ENCODE measurements at places on chromosomes 13 and 19.

- H3K4me1 ChIP-seq, result no peaks in the 10 kb centered on the region
- DNase-seq, result no peak
- H3K27ac ChIP-seq, result no peak overlapping the region
- H3K36me3 ChIP-seq, result no peaks in the 10 kb centered on the region
Measured at GRCh38 chr13:31053091-31053490, 108.6 kb downstream of the HSPH1 start.

DNA sequence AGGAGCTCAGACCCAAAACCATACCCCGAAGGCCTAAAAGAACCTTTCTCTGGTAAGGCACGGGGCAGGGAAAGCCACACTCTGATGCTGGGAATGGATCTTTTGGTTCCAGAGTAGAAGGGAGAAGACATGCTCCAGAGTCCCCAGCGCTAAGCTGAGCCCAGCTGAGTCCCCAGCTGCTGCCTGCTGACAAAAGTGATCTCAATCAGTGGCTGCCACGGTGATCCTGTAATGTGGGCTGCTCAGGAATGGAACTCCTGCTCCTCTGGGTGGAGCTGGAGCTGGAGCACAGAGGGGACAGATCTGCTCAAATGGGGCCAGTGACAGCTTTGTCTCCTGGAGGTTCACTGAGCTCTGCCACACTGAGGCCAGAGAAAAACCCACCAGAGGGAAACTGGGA is 70.5 kb downstream of the MLLT1 start:
- H3K36me3 ChIP-seq, result no peaks in the 10 kb centered on the region
- H3K27ac ChIP-seq, result no peak overlapping the region
- no peak for DNase-seq
- no peaks in the 10 kb centered on the region for H3K27me3 ChIP-seq

- H3K4me1 ChIP-seq, result peaks cover 13% of the 10 kb centered on the region
- no peaks in the 10 kb centered on the region for H3K27me3 ChIP-seq
- DNase-seq, result no peak
- no peak overlapping the region for H3K4me3 ChIP-seq
- no peak overlapping the region for H3K27ac ChIP-seq
Measured at GRCh38 chr13:60425332-60425731, 28.3 kb downstream of the TDRD3 start.

GRCh38 chr19:17841810-17842662 is 5.7 kb downstream of the JAK3 start:
- no peak overlapping the region for H3K27ac ChIP-seq
- H3K36me3 ChIP-seq, result peaks cover 73% of the 10 kb centered on the region
- peak overlapping the region; percentile 48 for H3K4me3 ChIP-seq
- DNase-seq, result peak; percentile 31
- H3K27me3 ChIP-seq, result no peaks in the 10 kb centered on the region
- H3K4me1 ChIP-seq, result peaks cover 6% of the 10 kb centered on the region

DNA sequence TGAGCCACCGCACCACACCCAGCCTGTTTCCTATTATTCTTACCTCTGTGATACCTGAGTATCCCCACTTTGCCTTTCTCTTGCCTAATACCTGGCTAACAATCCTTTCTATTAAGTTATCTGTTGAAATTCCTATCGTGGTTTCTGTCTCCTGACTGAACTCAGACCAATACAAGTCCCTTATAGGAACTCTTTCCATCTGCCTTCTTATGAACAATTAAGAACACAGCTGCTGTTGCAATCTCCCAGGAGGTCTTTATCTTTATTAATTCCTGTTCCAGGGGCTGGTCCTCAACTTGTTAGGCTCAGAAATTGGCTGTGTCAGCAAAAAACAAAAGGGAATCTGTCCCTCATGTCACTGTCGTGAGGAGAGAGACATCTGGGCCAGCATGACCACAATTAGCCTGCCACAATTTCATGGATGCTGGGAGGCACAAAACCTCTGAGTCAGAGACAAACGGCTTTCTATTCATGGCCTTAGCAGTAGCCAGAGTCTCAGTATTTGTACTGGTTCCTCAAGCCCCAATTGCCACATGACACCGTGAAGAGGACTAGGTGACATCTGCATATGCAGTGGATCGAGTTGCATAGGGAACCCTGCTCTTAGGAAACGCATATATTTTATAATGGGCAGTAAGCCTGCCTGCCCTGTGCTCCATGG is 58.2 kb downstream of the NUFIP1 start:
- H3K27ac ChIP-seq, result peak overlapping the region; percentile 26
- H3K4me1 ChIP-seq, result no peaks in the 10 kb centered on the region
- peaks cover 12% of the 10 kb centered on the region for H3K27me3 ChIP-seq
- DNase-seq, result no peak
- no peak overlapping the region for H3K4me3 ChIP-seq
- H3K36me3 ChIP-seq, result no peaks in the 10 kb centered on the region

GRCh38 chr13:35812736-35813135 is 318.4 kb downstream of the DCLK1 start:
- no peaks in the 10 kb centered on the region for H3K4me1 ChIP-seq
- no peak for DNase-seq
- no peaks in the 10 kb centered on the region for H3K36me3 ChIP-seq
- H3K4me3 ChIP-seq, result no peak overlapping the region
- H3K27ac ChIP-seq, result no peak overlapping the region
- H3K27me3 ChIP-seq, result peaks cover 10% of the 10 kb centered on the region

GRCh38 chr19:33403221-33403972 is 29.9 kb downstream of the CEBPG start:
- H3K27me3 ChIP-seq, result no peaks in the 10 kb centered on the region
- H3K36me3 ChIP-seq, result no peaks in the 10 kb centered on the region
- no peak overlapping the region for H3K4me3 ChIP-seq

- no peaks in the 10 kb centered on the region for H3K36me3 ChIP-seq
- no peak overlapping the region for H3K27ac ChIP-seq
- no peak overlapping the region for H3K4me3 ChIP-seq
- no peak for DNase-seq
- H3K27me3 ChIP-seq, result peaks cover 67% of the 10 kb centered on the region
Measured at GRCh38 chr19:41479757-41480191, 36.8 kb downstream of the ERICH4 start.

DNA sequence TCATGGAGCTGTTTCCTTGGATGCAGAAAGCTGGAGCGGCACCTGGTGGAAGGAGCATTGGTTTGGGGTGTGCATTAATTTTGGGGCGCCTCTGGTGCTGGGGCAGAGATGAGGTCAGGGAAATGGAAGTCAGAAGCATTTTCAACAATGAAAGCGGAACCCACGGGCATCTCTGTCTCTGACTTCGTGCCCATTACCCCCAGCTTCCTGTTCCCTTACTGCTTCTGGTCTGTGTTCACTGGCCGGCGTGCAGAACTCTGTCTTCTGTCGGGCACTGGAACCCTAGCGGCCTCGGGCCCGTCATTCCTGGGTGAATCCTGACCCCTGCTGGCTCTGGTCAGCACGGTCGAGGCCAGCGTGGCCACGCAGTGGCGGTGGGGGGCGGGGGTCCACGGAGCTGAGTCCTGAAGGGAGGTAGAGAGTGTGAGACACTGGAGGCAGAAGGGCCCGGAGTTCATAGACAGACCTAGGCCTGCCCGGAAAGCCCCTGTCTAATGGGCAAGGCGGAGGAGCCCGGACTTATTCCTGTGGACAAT is 7.9 kb upstream of the LINGO3 start:
- H3K27ac ChIP-seq, result no peak overlapping the region
- H3K27me3 ChIP-seq, result peaks cover 9% of the 10 kb centered on the region
- DNase-seq, result no peak
- H3K36me3 ChIP-seq, result peaks cover 8% of the 10 kb centered on the region
- H3K4me3 ChIP-seq, result no peak overlapping the region

DNA sequence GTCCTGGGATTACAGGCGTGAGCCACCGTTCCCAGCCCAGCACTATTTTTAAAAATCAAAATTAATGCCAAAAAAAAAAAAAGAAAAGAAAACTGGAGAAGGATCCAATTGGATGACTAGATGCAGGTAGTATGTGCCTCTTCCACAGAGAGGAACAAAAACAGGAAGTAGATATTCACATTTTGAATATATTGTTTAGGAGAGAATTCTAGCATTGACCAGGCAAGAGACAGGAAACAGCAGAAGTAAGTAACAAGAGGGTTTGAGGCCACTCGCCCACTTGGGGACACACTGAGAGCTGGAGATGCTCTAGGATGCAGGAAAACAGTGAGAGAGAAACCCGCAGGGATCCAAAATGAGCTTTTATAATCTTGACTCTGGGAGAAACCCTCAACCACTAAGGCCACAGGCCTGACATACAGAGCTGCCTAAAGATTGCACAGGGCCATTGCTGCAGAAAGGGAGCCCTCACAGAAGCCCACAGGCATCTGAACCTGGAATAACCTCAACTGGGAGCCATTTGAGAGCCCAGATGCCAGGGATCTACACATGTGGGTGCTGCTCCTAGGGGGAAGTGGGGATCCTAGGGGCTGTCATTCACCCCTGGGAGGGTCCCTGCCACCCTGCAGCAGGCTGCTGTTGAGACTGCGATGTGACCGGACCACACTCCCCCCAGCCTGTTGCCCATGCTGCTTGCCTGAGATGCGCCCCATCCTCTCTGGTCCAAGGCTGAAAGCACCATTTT is 28.2 kb downstream of the IGFL2 start:
- H3K36me3 ChIP-seq, result peaks cover 6% of the 10 kb centered on the region
- no peak overlapping the region for H3K4me3 ChIP-seq
- no peak for DNase-seq
- H3K4me1 ChIP-seq, result no peaks in the 10 kb centered on the region

- DNase-seq, result peak; percentile 59
- peaks cover 4% of the 10 kb centered on the region for H3K36me3 ChIP-seq
- H3K27ac ChIP-seq, result peak overlapping the region; percentile 66
- peaks cover 22% of the 10 kb centered on the region for H3K4me1 ChIP-seq
- no peaks in the 10 kb centered on the region for H3K27me3 ChIP-seq
- H3K4me3 ChIP-seq, result no peak overlapping the region
Measured at GRCh38 chr19:51097166-51097738, 11.0 kb downstream of the CTU1 start.

DNA sequence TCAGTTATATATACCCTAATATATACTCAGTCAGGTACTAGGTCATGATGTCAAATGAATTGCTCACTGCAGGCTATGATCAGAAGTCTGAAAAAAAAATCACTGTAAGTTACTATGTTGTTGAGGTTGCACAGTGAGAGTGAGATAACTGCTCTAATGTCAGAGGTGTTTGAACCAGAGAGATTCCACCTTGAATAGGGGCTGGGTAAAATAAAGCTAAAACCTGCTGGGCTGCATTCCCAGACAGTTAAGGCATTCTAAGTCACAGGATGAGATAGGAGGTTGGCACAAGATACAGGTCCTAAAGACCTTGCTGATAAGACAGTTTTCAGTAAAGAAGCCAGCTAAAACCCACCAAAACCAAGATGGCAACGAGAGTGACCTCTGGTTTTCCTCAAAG is 10.2 kb downstream of the EPSTI1 start:
- no peak overlapping the region for H3K4me3 ChIP-seq
- H3K27ac ChIP-seq, result no peak overlapping the region
- peaks cover 15% of the 10 kb centered on the region for H3K36me3 ChIP-seq

DNA sequence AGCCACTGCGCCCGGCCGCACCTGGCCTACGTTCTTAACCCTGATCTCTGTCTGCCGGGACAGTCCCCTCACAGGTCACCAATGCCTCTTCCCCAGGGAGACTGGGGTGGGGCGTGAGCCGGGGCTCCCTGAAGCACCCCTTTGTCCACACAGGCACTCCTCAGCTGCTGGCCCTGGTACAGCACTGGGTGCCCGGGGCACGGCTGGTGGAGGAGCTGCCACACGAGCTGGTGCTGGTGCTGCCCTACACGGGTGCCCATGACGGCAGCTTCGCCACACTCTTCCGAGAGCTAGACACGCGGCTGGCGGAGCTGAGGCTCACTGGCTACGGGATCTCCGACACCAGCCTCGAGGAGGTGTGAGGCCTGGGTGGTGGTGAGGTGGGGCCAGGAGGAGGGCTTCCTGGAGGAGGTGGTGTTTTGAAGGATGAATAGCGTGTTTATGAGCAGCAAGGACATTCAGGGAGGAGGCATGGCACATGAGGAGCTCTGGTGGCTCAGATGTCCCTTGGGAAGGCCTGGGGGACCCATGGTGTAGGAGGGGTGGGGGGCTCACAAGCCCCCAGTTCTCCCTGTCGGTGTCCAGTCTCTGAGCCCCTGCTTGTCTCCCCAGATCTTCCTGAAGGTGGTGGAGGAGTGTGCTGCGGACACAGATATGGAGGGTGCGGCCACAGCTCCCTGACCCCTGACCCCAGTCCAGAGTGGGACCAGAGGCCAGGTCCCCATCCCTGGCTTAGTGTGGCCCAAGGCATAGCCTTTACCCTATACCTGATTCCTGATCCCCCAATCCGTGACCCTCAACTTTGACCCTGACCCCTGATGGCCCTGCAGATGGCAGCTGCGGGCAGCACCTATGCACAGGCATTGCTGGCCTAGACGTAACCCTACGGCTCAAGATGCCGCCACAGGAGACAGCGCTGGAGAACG is 13.5 kb upstream of the ARHGAP45 start:
- no peak for DNase-seq
- H3K4me1 ChIP-seq, result peaks cover 28% of the 10 kb centered on the region
- no peak overlapping the region for H3K4me3 ChIP-seq
- H3K36me3 ChIP-seq, result peaks cover 38% of the 10 kb centered on the region
- H3K27me3 ChIP-seq, result no peaks in the 10 kb centered on the region

GRCh38 chr19:13260883-13261653 is 110.9 kb downstream of the IER2 start:
- H3K27me3 ChIP-seq, result peaks cover 11% of the 10 kb centered on the region
- H3K36me3 ChIP-seq, result no peaks in the 10 kb centered on the region
- peaks cover 17% of the 10 kb centered on the region for H3K4me1 ChIP-seq
- H3K27ac ChIP-seq, result no peak overlapping the region
- no peak for DNase-seq

GRCh38 chr13:49859560-49859959 is 67.1 kb upstream of the KPNA3 start:
- H3K27ac ChIP-seq, result no peak overlapping the region
- no peaks in the 10 kb centered on the region for H3K4me1 ChIP-seq
- no peak for DNase-seq
- H3K27me3 ChIP-seq, result peaks cover 7% of the 10 kb centered on the region

- no peak overlapping the region for H3K4me3 ChIP-seq
- H3K4me1 ChIP-seq, result peaks cover 11% of the 10 kb centered on the region
- no peaks in the 10 kb centered on the region for H3K36me3 ChIP-seq
- no peak overlapping the region for H3K27ac ChIP-seq
- no peak for DNase-seq
Measured at GRCh38 chr13:94859811-94860210, 147.5 kb upstream of the SOX21 start.

DNA sequence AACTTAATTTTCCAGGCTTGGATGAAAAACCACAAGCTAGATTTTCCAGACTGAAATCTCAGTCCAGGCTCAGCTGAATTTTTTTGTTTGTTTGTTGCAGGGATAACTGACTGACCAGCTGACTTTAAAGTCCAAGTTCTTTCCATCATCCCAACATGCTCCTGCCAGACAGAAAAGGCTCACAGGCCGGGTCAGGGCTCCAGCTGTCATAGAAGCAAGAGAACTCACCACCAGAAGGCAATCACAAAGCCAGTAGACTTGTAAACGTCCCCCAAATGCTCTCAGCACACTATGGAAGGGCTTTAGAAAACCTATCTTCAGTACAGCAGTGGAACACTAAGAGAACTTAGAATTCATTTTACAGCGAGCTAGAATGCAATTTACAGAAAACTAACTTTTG is 25.5 kb downstream of the DCLK1 start:
- H3K4me3 ChIP-seq, result no peak overlapping the region
- H3K27me3 ChIP-seq, result peaks cover 5% of the 10 kb centered on the region
- no peak for DNase-seq
- H3K27ac ChIP-seq, result no peak overlapping the region
